ENCODE measurements at places on chromosomes 5 and 9.

DNA sequence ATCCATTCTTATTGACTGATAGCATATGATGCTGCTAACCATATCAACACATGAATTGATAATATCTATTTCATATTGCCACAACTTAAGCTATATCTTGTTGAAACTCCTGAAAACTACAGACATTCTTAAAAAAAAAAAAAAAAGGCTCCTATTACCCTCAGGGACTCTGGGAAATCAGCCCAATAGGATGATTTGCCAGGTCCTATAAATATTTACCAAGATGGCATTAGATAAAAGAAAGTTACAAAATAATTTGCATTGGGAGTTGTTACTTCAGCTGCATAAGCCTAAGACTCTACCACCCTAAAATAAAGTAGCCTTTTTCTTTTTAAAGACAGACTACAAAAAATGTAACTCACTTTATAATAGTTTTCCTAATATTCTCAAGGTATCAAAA lies 84.4 kb downstream of the CDO1 start:
- no peak for DNase-seq

DNA sequence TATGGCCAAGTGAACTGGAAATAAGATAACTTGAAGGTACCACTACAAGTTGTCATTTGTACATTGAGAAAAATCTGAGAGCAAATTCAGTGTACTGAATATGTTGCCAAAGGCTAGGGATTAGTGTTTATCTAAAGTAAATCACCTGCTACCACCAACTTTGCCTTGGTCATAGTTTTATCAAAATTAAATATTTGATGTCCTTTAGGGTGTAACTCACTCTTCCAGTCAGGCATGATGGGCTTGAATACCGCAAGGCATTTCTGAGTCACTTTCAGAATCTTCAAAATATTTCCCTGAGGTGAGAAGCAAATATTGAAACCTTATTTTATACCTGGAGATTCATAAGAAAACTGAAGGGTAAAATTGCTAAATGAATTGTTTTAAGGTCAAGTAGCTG lies 1338.6 kb upstream of the ACO1 start:
- no peak for DNase-seq

GRCh38 chr9:61666310-61666709 lies 476.5 kb downstream of the SPATA31A7 start:
- no peak for DNase-seq

DNA sequence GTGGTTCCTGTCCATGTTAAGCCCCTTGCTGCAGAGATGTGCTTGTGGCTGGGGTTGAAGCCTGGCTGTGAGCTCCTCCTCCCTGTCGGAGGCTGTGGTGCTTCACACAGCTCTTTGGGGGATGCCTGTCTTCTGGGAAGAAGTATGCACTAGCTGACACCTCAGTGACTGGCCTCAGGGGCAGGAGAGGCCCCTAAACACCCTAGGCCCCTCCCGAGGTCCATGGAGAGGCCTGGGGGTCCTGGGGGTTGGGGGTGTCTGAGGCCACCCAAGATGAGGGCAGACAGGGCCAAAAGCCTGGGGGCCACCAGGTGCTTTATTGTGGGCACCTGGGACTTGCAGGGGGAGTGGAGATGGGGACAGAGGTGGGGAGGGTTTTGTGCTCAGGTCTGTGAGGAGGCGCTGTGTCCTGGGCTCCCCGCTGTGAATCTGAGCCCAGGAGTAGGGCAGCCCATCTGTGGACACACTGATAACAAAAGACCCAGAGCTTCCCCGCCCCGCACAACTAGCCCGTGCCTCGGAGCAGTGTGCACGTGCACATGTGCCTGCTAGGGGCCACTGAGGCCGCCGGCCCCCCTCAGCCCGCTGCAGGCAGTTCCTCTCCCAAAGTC lies 92.0 kb downstream of the PHF2 start:
- DNase-seq = no peak

GRCh38 chr5:142016556-142016955 lies 3.7 kb upstream of the GNPDA1 start:
- no peak for DNase-seq

- DNase-seq = no peak
Observed at GRCh38 chr9:71857159-71857558, 53.8 kb downstream of the ABHD17B start.

GRCh38 chr5:176601901-176602482 lies 8.0 kb downstream of the GPRIN1 start:
- DNase-seq = no peak

GRCh38 chr5:179696603-179697002 lies 2.2 kb upstream of the CANX start:
- no peak for DNase-seq

DNA sequence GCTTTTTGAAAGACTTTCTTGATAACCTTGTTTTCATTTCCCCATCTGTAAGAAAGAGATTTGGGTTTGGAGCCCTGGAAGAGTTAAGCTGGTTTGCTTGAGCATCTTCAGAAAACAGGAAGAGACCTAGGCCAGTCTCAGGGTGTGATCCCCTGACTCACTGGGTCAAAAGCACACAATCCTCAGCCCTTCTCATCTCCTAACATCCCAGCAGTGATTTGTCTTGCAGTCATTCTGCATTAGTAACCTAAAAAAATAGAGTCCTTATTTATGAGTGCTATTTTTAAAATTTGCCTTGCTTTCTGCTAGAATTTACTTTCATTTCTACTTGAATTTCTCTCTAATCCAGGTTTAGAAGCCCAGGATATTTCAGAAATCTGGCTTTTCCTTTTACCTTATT lies 16.4 kb upstream of the ARSB start:
- DNase-seq = no peak

All from CD8-positive, alpha-beta memory T cell (primary cell).